ENCODE measurements at places on chromosomes 12 and 14.

DNA sequence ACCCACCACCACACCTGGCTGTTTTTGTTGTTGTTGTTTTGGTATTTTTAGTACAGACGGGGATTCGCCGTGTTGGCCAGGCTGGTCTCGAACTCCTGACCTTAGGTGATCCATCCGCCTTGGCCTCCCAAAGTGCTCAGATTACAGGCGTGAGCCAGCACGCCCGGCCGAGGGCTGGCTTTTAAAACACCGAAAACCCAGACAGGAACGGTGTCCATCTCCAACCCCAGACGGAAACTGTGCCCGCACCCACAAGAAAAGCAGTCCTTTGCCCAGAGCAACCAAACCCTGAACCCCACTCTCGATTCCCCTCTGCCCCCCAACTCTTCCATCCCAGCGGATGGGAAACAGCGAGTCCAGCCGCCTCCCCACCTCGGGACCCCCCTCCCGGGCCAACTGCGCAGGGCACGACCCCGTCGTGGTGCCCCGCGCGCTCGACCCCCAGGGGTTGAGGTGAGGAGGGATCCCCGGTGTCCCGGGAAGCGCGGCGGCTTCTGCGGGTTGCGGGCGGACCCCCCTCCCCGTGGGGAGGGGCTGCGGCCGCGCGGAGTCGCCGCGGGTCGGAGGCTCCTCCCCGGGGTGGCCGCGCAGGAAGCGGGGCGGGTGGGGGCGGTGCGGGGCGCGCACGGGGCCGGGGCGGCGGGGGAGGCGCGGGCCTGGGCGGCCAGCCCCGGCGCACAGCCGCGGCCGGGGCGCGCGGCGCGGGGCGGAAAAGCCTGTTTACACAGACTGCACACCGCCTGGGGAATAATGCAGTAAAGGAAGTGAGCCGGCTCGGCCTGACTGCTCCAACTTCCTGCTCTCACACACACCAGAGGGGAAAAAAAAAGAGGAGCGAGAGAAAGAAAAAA is at the start of gene ELK3:
Gene ELK3 (plus strand): TSS at position 651 of the 851 bp plus-strand sequence.
- DNase-seq: peak; percentile 59

GRCh38 chr14:59534361-59534987 is 42.1 kb downstream of the CCDC175 start:
- DNase-seq: no peak

- no peak for DNase-seq
Measured at GRCh38 chr12:64001439-64001838, 156.9 kb downstream of the SRGAP1 start.

DNA sequence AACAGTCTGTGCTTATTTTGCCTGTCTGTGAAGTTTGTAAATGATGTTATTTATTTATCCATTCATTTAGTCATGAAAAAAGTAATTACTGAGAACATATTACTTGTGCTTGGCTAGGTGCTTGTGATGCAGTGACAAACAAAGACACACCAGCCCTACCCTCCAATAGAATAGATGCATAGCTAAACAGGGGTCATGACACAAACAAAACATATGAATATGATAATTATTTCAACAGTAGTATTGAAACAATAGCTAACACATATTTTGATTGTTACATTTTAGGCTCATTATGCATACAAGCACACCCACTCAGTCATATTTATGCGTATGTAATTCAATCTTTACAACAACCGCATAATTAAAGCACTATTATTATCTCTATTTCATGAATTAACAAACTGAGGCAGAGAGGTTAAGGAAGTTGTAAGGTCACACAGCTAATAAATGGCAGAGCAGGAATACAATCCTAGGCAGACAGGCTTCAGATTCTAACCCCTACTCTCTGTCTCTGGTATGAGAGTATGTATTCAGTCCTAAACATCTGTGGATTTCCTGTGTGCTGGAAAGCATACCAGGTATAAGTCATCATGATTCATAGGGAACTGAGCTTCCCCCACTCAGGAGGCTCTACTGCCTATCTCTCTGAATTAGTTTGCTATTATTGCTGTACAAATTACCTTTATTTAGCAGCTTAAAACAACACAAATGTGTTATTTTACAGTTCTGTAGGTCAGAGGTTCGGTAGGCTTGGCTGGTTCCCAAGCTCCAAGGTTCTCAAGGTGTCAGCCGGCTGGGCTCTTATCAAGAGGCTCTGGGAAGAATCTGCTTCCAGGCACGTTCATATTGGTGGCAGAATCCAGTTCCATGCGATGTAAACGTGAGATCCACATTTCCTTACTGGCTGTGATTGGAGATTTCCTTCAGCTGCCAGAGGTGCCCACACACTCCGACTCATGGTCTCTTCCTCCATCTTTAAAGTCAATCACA is 509.4 kb downstream of the GALC start:
- no peak for DNase-seq

DNA sequence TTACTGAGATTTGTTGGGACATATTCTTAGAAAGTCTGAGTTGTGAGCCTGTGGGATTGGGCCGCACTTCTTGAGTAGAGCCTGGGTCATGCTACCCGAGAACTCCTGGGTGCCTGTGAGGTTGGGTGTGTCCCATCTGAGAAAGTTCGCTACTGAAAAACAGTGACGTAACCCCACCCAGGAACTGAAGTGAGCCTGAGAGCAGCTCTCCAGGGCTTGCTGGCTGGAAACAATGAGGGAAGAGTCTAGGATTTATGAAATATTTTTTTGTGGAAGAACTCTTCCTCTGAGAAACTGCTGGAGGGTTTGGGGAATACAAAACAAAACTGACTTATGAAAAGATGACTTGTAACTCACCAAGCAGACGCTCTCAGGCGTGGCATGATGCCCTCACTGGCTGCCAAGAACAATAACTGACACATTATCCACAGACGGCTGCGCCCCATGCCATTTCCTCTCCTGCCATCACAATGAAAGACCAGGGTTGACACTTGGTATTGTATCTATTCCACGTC is 69.2 kb downstream of the RASSF3 start:
- peak; percentile 76 for DNase-seq

DNA sequence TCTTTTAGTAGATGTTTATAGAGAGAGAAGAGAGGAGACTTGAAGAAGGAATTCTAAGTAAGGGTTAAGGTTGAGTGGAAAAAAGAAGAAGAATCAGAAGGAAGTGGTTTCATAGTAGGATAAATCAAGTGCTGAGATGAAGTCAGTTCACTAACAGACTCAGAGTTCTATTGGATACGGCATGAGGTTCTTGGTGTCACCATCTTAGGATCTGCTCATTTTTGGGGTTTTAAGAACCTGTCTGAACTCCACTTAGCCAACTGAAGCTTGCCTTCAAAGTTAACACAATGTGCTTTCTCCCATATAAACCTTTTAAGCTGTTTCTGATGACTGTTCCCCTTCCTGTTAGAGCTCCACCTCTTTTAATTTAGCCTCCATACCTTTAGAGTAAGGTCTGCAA is 152.6 kb downstream of the PRKCH start:
- no peak for DNase-seq

DNA sequence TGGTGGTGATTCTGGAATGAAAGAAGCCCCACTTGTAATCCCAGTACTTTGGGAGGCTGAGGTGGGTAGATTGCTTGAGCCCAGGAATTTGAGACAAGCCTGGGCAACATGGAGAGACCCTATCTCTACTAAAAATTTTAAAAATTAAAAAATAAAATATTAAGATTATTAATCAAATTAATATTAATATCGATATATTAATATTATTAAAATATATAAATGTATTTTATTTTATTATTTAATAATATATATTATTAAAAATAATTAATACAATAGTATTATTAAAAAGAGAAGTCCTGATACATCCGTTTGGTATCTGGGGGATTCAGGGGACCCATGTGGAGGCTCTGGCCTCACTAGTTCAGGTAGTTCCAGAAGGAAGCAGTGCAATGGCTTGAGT is 68.7 kb downstream of the FOXN4 start:
- no peak for DNase-seq

DNA sequence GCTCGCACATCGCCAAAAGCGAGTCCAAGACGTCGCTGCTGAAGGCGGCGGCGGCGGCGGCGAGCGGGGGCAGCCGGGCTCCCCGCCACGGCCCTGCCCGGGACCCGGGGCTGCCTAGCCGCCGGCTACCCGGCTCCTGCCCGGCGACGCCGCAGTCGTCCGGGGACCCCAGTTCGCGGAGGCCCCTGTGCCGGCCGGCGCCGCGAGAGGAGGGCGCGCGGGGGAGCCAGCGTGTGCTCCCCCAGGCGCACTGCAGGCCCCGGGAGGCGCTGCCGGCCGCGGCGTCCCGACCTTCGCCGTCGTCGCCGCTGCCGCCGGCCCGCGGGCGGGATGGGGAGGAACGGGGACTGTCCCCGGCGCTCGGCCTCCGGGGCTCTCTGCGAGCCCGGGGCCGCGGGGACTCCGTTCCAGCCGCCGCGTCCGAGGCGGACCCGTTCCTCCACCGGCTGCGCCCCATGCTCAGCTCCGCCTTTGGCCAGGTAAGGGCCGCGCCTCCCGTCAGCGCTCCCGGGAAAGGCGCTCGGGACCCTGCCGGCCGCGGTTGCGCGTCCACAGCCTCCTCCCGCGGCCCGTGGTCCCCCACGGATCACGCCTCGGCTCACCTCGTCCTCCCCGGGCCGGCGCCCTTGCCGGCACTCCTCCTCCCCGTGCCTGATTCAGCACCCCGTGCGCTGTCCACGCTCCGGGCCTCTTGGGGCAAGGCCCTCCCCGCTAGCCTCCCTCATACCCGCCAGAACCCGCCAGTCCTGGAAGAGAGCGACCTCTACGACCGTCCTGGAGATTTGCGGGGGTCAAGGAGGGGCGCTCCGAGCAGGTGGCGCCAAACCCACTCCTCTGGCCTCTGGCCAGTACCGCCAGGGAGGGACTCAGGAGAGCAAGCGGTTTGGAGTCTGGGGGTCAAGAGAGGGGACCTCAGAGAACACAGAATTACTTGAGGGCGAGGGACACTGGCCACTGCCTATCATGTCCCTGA is 721 bp downstream of the CABP1 start:
- peak; percentile 33 for DNase-seq

GRCh38 chr12:113464852-113465719 is 6.6 kb downstream of the LHX5 start:
- DNase-seq: no peak

DNA sequence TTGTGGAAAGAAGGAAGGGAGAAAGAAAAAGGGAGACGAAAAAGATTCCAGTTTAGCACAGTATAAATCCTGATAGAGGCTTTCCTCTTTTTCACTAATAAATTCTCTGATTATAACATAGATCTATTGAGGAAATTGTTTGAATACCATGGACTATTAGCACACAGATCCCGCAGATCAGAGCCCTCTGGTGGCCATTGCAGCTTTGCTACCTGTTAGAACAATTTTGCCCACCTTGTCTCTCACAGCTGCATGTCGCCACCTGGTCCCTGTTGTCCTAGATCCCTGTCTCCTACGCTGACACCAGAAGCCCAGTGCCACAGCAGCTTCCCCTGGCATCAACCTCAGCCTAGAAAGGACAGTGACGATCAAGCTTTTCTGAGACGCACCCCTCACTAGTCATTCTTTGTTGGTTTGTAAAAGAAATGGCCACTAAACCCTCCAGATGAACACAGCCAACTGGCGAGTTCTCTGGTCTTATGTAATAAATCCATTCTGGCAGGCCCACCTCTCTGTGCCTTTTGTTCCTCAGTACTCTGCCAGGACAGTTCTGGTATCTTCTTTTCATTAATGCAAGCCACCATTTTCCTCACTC is 9.9 kb downstream of the GPHB5 start:
- no peak for DNase-seq

GRCh38 chr12:59499774-59500173 is 96.1 kb upstream of the SLC16A7 start:
- DNase-seq: no peak

- DNase-seq: peak; percentile 60
Measured at GRCh38 chr14:88168498-88169165, 154.4 kb downstream of the KCNK10 start.

DNA sequence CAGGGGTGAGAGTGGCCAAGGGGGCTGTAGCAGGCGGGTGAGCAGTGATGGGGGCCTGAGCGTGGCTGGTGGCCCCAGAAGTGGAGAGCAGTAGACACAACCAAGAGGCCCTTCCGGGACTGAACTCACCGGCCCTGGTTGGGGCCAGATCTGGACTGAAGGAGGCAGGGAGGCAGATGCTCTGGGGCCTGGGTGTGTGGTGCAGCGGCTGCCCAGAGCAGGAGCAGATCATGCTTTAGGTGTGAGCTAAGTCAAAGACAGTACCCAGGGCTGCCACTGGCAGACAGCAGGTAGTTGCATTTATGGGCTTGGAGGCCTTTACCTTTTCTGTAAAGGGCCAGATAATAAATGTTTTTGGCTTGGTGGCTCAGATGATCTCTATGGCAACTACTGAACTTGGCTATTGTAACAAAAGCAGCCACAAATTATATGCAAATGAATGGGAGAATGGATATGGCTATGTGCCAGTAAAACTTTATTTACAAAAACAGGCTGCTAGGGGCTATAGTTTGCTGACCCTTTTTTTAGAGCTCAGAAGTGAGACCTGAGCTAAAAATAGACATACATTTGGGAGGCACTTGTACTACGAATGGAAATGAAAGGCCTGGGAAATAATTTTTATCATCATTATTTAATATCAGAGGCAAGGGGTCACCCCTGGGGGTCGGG is 25.6 kb downstream of the SETD1B start:
- DNase-seq: no peak
